SK-MEL-5 (cell line): ENCODE measurements at places on chromosomes 13 and 19.

DNA sequence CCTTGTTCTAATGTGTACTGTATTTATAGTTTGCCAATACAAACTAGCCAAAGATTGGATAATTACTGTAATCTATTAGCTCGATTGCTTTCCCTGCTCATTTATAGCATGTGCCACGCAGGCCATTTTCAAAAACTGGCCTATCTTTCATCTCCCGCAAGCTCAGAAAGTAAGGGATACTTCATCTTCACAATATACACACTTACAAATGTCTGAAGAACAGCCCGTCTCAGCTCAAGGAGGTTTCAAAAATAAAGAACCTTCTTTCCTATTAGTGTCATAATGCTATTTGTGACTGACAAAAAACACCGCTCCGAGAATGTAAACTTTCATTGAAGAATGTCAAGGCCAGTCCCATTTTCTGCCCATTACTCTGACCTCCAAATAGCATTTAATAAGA, 306.4 kb upstream of the ZNF507 start:
- no peak for DNase-seq

- DNase-seq = no peak
Observed at GRCh38 chr13:38944219-38944618, 46.4 kb downstream of the STOML3 start.

- DNase-seq = no peak
Observed at GRCh38 chr13:107421951-107422350, 793.4 kb downstream of the LIG4 start.

- no peak for DNase-seq
Observed at GRCh38 chr13:42807241-42807640, 25.9 kb downstream of the FAM216B start.

GRCh38 chr19:56504581-56504980, 3.1 kb upstream of the ZNF471 start:
- no peak for DNase-seq

- no peak for DNase-seq
Observed at GRCh38 chr13:23074075-23074828, 106.5 kb upstream of the SGCG start.

GRCh38 chr13:26457212-26457611, 100.3 kb upstream of the WASF3 start:
- peak; percentile 14 for DNase-seq

DNA sequence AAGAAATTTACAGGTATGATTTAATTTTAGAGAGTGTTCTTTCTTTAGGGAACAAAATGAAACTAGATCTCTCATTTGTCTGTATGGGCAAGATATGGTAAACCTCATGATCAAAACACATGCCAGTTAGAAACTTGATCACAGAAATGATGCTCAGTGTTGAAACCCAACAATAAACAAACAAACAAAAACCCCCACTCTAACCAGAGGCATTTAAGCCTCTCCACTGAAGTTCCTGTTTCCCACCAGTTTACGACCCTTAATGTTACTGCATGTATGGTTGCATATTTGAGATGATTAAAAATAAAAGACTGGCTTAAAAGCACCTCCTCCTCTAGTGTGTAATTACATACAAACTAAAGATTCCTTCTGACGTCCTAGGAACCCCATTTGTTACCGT, 293.3 kb upstream of the MAB21L1 start:
- peak; percentile 21 for DNase-seq

GRCh38 chr19:5017235-5017634, 48.3 kb downstream of the KDM4B start:
- peak; percentile 2 for DNase-seq

GRCh38 chr13:102901615-102902305, 55.9 kb downstream of the ERCC5 start:
- DNase-seq = no peak

- no peak for DNase-seq
Observed at GRCh38 chr19:10881403-10882107, 10.2 kb downstream of the CARM1 start.

DNA sequence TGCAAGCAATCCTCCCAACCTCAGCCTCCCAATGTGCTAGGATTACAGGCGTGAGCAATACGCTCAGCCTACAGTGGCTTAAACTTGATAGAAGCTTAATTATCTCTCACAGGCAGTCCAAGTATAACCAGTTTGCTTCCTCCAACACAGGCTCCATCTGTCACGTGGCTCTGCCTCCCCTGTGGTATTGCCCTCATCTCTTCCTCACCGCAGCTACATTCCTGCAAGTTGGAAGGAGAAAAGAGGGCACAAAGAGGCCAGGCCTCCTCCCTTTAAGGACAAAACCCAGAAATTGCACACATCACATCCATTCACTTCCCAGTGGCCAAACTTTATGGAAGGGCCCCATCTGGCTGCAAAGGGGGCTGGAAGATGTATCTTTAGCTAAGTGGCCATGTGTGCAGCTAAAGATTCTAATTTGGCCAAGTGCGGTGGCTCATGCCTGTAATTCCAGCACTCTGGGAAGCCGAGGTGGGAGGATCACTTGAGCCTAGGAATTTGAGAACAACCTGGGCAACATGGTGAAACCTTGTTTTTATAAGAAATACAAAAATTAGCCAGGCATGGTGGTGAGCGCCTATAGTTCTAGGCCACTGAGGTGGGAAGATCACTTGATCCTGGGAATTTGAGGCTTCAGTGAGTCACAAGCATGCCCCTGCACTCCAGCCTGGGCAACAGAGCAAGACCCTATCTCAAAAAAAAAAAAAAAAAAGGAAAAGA, 3.1 kb upstream of the SDHAF1 start:
- DNase-seq = no peak

- no peak for DNase-seq
Observed at GRCh38 chr19:54422136-54422535, 6.9 kb downstream of the TTYH1 start.

DNA sequence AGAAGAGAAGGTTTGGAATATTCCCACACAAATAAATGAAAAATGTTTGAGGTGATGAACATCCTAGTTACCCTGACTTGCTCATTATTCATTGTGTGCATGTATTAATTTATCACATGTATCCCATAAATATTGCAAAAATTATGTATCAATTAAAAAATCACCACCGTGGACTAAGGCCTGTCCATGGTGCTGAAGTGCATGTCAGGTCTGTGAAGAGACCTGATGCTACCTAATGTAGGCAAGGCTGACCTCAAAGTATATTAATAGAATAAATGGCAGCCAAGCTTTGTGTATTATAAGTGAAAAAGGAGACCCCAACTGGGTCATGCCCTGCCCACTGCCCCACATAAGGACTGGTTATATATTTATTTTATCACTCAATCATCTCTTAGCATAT, 34.4 kb upstream of the ZNF835 start:
- DNase-seq = no peak
